Inflammatory macrophage treated with lipopolysaccharide for 1 hour (primary cell): ENCODE measurements at places on chromosomes 6 and 20.

DNA sequence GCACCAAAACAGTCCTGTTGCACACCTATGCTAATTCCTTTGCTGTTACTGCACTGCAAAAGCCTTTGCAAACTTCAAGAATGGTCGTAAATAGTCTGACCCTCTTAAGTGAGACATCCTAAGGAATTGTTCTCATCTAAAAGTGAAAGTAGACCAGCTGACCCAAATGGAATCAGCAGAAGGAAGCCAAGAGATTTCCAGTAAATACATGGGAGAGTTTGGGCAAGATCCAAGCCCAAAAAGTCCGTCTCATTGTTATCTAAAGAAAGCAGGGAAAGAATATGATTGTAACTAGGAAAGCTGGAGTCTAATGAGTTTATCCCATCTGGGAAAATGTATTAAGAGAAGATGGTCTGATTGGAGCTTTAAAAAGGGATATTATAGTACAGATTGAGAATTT, 43.0 kb upstream of the HIVEP1 start:
- DNase-seq: no peak

- DNase-seq: no peak
Measured at GRCh38 chr6:90677440-90677839, 90.6 kb upstream of the MAP3K7 start.

DNA sequence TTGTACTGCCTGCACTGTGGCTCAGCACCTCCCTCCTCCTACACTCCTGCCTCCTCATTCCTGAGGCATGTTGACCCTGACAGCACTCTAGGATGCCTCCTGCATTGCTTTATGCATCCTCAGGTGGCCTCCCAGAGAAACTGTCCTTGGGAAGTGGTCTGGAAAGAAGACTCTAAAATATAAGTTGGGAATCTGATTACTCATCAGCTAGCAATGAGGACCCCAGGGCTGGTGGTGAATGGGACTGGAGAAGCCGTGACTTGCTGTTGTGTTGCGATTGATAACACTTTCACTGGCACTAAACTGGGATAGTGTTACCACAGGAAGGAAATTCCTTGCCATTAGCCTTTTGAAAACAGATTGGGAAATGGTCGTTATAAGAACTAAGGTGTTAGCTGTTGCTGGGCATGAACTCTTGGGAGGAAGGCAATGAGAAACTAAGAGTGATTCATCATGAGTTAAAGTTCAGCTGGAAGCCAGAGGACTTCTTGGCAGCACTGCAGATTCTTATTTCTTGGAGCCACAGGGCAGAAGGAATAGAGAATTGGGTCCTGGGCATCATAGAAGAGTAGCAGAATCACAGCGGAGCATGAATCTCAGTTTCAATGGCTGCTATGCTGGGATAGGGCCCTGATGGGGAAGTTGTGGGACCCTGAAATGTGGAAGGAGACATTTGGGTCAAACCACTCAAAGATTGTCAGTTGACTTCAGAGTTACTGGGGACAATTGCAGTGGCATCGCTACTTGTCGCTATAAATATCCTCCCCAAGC, 10.1 kb upstream of the SIRPD start:
- peak; percentile 35 for DNase-seq

DNA sequence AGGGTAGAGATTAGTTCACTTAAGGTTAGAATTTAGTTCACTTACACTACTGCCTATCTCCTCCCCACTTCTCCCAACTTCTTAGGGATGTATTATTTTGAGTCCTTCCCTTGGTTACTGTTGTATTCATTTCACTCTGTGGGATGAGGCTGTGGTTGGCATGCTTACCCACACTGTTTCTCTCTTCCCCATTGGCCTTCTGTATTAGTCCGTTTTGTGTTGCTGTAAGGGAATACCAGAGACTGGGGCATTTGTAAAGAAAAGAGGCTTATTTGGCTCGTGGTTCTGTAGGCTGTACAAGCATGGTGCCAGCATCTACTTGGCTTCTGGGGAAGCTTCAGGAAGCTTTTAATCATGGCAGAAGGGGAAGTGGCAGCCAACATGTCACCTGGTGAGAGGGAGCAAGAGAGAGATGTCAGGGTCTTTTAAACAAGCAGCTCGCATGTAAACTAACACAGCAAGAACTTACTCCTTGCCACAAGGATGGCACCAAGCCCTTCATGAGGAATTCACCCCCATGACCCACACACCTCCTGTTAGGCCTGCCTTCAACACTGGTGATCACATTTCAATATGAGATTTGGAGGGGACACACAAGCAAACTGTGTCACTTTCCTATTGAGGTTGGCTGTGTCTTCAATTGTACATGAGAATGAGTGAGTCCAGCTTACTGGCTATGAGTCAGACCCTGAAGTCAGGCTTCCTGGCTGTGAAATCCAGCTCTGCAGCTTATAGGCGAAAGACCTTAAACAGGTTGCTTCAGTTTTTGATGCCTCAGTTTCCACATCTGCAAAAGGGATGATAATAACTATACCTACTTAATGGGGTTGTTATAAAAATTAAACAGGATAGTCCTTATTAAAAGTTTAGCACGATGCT, 53.3 kb downstream of the SYNDIG1 start:
- no peak for DNase-seq

DNA sequence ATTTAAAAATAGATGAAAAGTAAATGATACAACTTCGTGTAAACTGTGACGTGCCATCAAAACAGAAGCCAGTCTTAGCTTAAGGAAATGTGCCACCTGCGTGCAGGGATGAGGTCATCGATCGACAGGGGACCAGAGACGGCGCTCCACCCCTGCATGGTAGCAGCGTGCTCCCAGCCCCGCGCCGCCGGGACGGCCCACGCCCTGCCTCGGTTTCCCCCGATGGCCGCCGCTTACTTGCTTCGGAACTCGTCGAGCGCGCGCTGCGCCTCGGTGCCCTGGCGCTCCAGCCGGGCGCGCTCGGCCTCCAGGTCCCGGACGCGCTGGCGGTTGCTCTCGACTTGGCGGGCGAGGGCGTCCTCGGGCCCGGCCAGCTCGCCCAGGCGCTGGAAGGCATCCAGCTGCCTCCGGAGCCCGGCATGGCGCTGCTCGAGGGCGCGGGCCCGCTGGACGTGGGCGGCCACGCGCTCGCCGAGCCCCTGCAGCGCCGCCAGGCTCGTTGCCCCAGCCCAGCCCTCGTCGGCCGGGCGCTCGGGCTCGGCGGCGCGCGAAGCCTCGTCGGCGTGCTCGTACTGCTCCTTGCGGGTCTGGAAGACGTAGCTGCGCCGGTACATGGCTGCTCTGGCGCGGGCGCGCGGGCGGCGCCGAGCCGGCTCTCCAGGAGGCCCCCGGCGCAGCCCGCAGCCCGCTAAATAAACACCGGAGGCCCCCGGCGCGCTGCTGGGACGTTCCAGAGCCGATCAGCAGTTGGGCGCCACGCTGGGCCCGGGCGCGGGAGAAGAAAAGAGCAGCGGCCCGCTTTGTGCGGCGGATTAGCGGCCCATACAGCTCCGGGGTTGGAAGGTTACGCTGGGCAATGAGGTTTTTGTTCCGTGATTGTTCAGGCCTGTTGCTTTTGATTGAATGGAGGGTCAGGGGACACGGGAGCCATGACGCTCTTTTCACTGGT, at the start of gene BFSP1:
TSS of gene BFSP1 (minus strand) at position 664 of the 949 bp plus-strand sequence. CDS start at position 614, 50 bp downstream.
- peak; percentile 15 for DNase-seq

DNA sequence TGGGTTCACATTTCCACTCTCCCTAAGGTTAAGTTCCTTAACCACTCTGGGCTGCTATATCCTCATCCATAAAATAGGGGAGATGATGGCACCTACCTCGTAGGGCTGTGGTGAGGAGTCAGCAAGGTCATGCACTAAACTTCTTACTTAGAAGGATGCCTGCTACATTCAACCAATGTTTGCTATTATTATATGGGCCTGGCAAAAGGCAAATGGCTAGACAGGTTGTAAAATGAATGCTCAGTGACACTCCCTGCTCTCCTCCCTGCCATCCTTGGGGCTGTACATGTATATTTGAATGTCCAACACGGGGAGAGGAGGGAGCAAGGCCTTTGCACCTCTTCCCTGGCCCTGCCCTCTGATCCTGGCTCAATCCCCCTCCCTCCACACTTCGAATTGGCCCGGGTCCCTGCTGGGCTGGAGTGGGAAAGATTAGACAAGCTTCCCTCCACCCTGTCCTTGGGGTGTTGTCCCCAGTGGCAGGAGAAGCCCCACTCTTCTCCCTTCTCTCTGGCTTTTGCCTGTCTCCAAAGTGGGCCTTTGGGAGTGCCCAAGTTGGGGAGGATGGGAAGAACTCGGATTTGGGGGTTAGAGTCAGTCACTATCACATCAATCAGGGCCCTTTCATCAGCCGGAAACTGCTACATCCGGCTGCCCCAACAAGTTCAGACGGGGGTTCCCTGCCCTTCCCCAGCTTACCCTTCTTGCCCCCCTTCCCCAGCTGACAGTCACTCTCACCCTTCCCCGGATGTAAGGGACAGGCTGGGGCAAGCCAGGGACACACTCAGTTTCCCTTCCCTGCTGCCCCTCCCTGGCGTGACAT, 36.3 kb upstream of the VEGFA start:
- no peak for DNase-seq

- no peak for DNase-seq
Measured at GRCh38 chr20:45056473-45057173, 44.3 kb downstream of the KCNS1 start.

- no peak for DNase-seq
Measured at GRCh38 chr6:49003348-49003747, 459.7 kb downstream of the MMUT start.

GRCh38 chr6:13990796-13991195, 66.0 kb downstream of the RNF182 start:
- no peak for DNase-seq

- DNase-seq: peak; percentile 20
Measured at GRCh38 chr6:53300656-53301551, 47.8 kb downstream of the ELOVL5 start.
